ENCODE measurements at places on chromosomes 2 and 18.

- no peak for DNase-seq
Measured at GRCh38 chr2:239548451-239548871, 147.6 kb upstream of the HDAC4 start.

DNA sequence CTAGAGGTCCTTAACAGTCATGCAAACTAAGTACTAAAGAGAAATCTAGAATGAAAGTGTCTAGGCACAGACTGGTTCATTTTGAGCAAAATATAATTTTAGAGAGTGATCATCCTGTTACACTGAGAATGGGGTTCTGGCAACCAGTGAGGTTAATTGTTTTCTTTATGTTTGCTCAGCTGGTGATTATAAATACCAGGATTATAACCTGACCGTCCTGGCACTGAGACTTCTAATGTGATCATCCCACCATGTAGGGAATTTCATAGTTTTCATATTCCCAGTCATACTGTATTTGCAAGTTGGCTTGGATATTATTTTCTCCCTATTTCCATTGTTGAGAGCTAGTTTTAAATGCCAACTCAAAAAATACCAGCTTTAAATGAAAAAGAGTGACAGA is 852.5 kb upstream of the LRATD1 start:
- DNase-seq = no peak

DNA sequence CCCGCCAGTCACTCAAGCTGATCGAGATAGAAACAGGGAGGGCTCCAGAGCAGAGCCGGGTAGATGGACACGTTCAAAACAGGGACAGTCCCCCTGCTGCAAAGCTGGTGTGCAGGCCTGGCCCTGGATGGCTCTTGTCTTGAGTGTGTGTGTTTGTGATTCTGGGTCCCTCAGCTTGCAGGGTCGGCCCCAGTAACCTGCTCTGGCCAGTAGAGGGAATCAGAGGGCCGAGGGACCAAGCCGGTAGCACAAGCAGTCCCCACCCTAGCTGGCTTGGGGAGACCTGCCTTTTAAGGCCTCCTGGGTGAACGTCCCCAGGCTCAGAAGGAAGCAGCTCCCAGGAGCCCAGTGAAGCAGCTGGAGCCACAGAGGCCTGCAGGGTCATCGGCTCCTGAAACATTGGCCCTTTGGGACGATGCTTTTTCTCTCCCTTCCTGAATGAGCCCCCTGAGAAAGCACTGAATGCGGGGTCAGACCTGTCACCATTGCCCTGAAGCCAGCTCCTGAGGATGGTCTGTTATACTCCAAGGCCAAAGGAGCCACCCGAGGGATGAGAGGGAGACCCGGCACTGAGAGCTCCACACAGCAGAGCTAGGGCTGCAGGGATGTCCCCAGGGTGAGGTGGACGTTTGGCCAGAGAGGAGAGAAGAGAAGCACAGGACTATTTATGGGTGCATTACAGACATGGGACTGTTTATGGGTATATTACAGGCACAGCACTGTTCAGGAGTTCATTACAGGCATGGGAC is 15.4 kb upstream of the MLPH start:
- DNase-seq = peak; percentile 56

DNA sequence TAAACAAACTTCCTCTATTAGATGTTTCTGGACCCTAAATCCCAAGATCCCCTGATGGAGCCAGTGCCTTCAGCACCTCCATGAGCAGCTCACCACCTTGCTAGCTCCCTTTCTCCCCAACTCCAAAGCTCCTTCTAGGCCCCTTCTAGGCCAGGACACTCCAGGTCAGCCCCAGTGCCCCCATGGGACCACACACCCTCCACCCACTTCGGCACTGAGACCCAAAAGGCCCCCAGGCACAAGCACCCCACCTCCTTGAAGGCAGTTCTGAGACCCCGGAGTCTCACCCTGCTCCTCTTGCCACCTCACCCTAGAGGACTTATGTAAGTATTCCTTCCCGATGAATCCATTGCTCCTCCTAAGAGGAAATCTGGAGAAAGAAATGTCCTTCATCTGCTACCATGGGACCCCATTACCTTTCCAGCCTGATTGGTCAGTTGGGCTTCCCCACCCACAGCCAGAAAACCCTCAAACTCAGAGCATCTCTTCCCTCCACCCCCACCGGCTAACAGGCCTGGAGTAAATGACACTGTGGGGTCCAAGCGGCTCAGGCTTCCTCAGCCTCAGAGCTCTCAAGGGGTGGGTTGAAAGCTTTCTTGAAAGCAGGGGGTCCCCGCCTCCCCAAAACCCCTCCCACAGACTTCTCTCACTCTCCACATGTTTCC is 9.8 kb upstream of the ARMC9 start:
- no peak for DNase-seq

GRCh38 chr2:171999161-171999560 is 592 bp upstream of the METAP1D start:
- DNase-seq = no peak

- DNase-seq = no peak
Measured at GRCh38 chr18:54772056-54772455, 56.2 kb upstream of the RAB27B start.

DNA sequence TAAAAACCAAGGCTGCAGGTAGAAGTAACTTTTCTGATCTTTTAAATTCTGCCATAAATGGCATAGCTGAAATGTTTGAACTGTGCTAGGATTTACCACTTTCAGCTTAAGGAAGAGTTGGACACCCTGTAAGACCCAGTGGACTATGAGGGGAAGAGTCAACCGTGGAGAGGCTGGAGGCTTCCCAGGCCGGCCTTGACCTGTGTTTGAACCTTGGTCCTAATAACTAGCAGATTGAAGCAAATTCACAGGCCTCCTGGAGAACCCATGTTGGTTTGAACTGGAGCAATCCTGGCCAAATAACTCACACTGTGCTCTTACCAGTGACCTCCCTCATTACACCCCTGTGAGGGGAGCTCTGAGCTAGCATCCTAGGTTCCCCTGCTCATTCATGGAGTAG is 87.2 kb upstream of the ALPP start:
- no peak for DNase-seq

- no peak for DNase-seq
Measured at GRCh38 chr2:205216580-205216979, 465.7 kb upstream of the NRP2 start.

Data from fibroblast of skin of right biceps (primary cell).